ENCODE measurements at places on chromosomes 7 and 10. TPM values are rescaled to one million over a fixed set of nuclear protein-coding genes. Genes with fewer than 3 reads are reported as not detected.

BPGM gene
- total RNA-seq, result 123 TPM

SPAM1 gene
- total RNA-seq, result not detected

GIMAP6 gene
- 11.7 TPM for total RNA-seq

PILRA gene
- total RNA-seq, result 1.8 TPM

TLX1 gene
- not detected for total RNA-seq

SORBS1 gene
- 72.9 TPM for total RNA-seq

METTL27 gene
- 5.9 TPM for total RNA-seq

THSD7A gene
- 46.4 TPM for total RNA-seq

MCM10 gene
- total RNA-seq, result 4.1 TPM

TMEM248 gene
- total RNA-seq, result 77.2 TPM

HDAC9 gene
- 138 TPM for total RNA-seq

HECW1 gene
- 11.8 TPM for total RNA-seq

ELFN1 gene
- total RNA-seq, result 21.5 TPM

ADK gene
- total RNA-seq, result 49.6 TPM

PRSS37 gene
- total RNA-seq, result not detected

VENTX gene
- 0.22 TPM for total RNA-seq

EPHA1 gene
- total RNA-seq, result 2.1 TPM

CHRM2 gene
- 1.4 TPM for total RNA-seq

MEOX2 gene
- total RNA-seq, result 19.1 TPM

ASL gene
- total RNA-seq, result 14.7 TPM

MMD2 gene
- 5.7 TPM for total RNA-seq

FRAT1 gene
- 9.0 TPM for total RNA-seq

IDI2 gene
- not detected for total RNA-seq

SRI gene
- total RNA-seq, result 72.4 TPM

CDC14C gene
- total RNA-seq, result 0.22 TPM

ATAD1 gene
- 69.4 TPM for total RNA-seq

OR6B1 gene
- total RNA-seq, result not detected

AMPH gene
- 62.7 TPM for total RNA-seq

LRRC18 gene
- total RNA-seq, result not detected

Data from camera-type eye (tissue), 1 donor.